Smooth muscle cell of bladder (primary cell): ENCODE measurements at places on chromosomes 13 and 19. TPM values are rescaled to one million over a fixed set of nuclear protein-coding genes. Genes with fewer than 3 reads are reported as not detected.

TMEM238 gene
- 0.14 and 0.18 TPM in 2 replicates for total RNA-seq

HPN gene
- total RNA-seq = under 0.01 and 0.18 TPM in 2 replicates

LIM2 gene
- not detected in 2 replicates for total RNA-seq

TNNT1 gene
- total RNA-seq = 1.6 and 2.7 TPM in 2 replicates

TEX29 gene
- total RNA-seq = 0.09 and 0.28 TPM in 2 replicates

CADM4 gene
- 2.0 and 3.0 TPM in 2 replicates for total RNA-seq

TRAPPC2B gene
- 9.8 and 13.2 TPM in 2 replicates for total RNA-seq

SIAH3 gene
- total RNA-seq = not detected in 2 replicates

KRTDAP gene
- not detected in 2 replicates for total RNA-seq

SPATA13 gene
- 14.4 and 14.9 TPM in 2 replicates for total RNA-seq

MCOLN1 gene
- total RNA-seq = 3.8 and 5.6 TPM in 2 replicates

MYBPC2 gene
- not detected in 2 replicates for total RNA-seq

TMPRSS9 gene
- not detected in 2 replicates for total RNA-seq

ERICH4 gene
- total RNA-seq = 0.09 TPM in 1 of 2 replicates, not detected in the other

NXNL1 gene
- total RNA-seq = not detected in 2 replicates

VSTM1 gene
- not detected in 2 replicates for total RNA-seq

CYP2A7 gene
- total RNA-seq = not detected in 2 replicates

APC2 gene
- 0.09 and 0.28 TPM in 2 replicates for total RNA-seq

EPS8L1 gene
- total RNA-seq = 0.09 and 0.85 TPM in 2 replicates

UBE2L5 gene
- total RNA-seq = 0.09 TPM in 1 of 2 replicates, not detected in the other

RFPL4AL1 gene
- total RNA-seq = not detected in 2 replicates
